ENCODE measurements at places on chromosomes 1 and 21.

DNA sequence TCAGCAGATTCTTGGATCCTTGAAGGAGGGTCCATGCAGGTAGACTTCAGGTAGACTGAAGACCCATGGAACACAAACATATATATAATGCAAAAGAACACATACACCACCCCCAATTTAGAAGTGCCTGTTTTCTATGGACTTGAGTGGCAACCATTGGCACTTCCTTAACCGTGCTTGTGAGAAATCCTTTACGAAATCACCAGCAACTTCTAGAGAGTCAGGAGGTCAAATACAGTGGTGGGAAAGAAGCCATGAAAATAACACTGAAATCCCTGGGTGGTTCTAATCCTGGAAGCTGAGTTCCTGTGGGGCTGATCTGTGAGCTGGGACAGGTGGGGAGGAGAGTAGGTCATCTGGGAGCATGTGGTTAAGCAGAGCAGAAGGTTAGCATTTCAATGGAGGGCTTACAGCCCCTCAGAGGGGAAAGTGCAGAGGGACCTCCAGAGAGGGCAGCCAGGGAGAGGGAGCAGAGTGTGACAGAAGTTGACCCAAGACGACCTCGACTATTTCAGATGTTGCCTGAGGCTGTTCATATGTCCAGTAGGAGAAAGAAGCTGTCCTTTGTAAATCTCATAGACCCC lies 13.0 kb upstream of the IL10 start:
- DNase-seq: no peak

DNA sequence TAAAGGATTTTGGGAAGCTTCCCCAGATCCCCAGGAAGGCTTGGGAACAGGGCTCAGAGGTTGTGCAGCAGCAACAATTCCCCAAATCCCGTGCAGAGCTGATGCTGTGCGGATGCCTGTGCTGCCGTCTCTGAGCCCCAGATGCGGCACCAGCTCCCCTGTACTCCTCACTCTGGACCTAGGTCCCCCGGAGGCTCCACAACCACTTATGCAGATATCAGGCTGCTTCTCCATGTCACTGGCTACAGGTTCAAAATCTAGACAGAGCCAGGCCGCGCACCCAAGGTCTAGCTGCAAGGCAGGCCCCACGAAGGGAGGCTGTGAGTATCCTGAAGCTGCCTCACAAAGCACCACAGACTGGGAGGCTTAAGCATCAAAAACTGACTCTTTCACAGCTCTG lies 81.6 kb downstream of the PDE9A start:
- no peak for DNase-seq

DNA sequence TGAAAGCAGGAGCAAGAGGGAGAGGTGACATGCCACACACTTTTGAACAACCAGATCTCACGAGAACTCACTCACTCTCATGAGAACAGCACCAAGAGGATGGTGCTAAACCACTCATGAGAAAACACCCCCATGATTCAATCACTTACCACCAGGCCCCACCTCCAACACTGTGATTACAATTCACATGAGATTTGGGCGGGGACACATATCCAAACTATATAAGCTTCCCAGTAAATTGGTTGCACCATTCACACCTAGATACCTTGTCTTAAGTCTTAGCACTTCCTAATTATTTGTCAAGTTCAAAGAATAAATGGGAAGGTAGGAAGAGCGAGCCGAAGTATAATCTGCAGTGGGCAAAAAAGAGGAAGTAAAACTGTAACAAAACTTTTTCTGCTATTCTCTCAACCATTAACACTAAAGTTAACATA lies 34.3 kb downstream of the AMY1C start:
- DNase-seq: no peak

DNA sequence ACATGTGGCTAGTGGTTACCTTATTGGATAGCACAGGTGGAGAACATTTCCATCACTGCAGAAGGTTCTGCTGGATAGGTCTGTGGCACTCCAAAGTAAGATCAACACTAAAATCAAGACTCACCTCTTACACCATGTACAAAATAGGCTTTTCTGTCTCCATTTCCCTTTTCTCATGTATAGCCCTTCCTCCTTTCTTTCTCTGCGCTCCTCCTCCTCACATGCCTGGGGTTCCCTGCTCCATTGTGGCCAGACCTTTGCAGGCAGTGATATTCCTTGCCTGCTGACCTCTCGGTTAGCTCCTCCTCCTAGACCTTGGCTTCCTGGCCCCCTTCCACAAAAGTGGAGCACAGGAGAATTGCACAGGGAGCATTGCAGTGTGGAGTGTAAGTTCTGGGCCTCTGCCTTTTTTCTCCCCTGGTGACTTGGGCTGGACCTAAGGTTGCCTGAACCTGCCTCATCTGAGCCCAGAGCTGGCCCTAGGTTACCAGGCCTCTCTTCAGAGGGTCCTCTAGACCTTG lies 33.2 kb upstream of the RBM15 start:
- DNase-seq: no peak

DNA sequence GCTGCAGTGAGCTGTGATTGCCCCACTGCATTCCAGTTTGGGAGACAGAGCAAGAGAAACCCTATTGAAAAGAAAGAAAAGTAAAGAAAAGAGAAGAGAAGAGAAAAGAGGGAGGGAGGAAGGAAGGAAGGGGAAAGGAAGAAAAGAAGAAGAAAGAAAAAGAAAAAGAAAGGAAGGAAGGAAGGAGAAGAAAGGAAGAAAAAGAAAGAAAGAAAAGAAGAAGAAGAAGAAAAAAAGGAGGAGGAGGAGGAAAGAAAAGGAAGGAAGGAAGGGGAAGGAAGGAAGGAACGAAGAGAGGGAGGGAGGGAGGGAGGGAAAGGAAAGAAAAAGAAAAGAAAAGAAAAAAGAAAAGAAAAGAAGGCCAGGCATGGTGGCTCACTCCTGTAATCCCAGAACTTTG lies 10.2 kb downstream of the SLC5A9 start:
- no peak for DNase-seq

DNA sequence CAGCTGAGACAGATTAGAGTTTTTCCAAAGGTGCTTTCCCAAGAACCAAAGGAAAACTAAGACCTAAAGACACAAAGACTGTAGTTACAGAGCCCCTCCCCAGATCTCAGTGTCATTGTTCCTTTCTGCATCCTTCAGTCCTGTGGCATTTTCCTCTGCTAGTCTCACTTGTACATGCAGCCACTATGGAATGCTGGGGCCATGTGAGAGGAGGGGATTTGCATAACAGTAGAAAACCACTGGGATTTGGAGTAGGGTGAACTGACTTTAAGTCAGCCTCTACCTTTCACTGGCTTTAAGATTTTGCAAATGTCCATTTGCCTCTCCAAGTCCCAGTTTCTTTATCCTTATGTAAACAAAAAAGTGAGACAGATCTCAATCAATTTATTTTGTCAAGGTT lies 119.4 kb upstream of the F3 start:
- DNase-seq: no peak

Measured in RKO (cell line).